ENCODE measurements at places on chromosomes 7 and 10.

DNA sequence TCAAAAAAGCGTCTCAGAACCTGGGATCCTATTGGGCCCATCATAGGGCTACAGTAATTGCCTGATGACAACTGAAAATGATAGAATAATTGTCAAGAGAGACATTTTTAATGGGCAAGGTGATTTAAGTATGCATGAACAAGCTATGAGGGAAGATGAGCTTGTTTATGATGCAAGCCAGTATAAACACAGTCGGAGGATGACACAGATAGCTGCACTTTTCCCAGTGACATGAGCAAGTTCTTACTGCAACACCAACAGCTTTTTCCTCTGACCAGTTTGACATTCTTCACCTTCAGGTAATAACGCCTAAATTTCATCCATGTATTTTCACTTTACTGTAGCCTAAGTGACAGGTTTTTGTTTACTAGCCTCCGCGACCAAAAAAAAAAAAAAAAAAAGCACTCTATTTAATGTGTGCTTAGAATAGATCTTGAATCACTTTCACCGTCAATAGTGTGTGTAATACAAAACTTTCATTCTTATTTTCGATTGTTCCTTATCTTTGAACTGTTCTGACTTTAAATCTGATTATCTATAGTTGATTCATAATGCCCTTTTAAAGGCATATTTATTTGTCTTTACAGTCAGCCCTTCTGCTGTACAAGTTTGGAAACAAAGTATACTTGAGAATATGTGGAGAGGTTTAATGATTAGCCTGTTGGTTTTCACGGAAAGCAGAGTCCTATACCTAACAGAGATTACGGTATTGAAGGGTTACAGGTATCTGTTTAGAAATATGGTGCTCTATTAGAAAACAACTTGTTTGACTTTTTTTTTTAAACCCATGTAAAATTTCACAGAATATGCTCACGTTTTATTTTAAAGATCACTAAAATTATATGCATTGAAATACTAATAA lies 1.7 kb downstream of the FOXP2 start:
- no peak for DNase-seq

DNA sequence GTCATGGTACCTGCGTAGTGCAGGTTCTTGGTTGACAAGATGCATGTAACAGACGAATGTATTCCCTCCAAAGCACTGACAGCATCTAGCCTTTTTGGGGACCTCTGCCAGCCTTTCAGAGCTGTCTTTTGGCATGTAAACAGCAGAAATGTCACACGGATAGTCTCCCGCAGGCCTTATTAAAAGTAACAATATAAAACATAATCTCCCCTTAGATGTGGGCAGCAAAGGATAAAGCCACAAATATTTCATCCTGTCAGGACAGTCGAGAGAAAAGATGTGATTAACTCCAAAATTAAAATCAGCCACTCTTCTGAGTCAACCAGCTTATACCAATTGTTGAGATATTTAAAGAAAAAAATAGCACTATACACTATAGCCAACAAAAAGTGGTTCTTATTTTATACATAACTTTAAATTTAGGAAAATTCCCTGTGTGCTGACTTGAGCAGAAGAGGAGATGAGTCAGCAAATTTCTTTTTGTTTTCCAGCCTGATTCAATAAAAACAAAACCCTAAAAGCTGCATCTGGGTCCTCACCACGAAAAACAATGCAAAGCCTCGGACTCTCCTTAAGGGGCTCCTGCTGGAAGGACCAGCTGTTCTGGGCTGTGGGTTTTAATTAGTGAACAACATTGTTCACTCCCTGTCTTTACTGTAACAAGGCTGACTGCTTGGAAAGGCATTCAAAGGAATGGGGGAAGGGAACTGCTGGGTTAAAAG lies 240.2 kb downstream of the ADAM12 start:
- no peak for DNase-seq

DNA sequence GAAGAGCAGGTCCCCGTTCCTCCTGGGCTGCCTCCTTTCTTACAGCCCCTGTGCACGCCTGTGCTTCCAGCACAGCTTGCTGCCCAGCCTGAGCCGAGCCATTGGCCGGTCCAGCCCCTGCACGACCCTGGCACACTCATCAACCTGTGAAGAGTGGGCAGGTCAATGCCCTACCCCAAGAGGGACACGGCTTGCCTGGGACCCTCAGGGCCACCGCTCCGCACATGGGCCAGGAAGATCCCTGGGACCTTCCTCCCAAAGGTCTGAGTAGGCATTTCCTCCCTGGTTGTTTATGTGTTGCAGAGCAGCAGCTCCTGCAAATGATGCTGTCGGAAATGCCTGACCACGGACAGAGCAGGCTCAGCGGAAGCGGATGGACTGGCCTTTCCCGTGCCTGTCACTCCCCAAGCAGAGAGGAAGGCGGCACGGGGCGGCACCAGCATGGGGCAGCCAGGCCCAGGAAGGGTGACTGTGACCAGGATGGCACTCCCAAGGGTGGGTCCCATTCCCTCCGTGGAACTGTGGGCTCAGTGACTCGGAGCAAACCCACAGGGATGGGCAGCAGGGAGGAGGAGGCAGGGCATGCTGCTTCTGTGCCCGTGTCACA lies 252.5 kb downstream of the TNS3 start:
- no peak for DNase-seq

DNA sequence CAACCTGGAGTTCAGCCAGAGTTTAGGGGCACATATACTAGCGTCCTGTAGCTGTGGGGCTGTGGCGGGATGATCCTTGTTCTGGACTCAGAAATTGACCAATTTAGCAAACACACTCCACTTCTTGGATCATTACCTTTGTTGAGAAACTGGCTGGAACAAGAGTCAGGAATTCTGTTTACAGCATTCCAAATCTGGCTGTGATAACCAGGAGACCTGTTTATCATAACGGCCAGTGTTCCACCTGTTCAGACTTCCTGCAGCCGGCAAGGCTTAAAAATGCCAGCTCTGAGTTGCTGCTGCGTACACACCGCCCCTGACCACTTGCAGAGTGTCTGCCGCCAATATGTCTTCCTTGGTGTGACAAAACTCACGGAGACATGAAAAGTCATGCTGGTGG lies 64.8 kb downstream of the ARMC3 start:
- no peak for DNase-seq

DNA sequence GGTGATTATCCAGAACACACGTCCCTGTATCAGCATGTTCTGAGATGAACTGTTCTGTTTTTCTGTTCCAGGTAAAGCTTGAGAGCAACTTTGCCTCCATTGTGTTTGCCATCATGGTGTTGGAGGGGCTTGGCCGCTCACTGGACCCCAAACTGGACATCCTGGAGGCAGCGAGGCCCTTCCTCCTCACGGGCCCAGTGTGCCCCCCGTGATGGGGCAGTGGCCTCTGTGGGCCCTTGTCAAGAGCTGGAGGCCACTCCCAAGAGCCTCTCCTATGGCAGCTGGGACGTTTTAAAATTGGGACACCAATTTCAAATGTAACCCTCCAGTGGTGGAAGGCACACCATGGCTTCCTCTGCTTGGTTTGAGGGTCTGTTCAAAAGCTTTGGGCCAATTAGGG lies 1.9 kb upstream of the NDUFB2 start:
- DNase-seq: no peak

- DNase-seq: peak; percentile 58
These were observed 298.6 kb downstream of the REEP3 start for GRCh38 chr10:63819753-63820329.

DNA sequence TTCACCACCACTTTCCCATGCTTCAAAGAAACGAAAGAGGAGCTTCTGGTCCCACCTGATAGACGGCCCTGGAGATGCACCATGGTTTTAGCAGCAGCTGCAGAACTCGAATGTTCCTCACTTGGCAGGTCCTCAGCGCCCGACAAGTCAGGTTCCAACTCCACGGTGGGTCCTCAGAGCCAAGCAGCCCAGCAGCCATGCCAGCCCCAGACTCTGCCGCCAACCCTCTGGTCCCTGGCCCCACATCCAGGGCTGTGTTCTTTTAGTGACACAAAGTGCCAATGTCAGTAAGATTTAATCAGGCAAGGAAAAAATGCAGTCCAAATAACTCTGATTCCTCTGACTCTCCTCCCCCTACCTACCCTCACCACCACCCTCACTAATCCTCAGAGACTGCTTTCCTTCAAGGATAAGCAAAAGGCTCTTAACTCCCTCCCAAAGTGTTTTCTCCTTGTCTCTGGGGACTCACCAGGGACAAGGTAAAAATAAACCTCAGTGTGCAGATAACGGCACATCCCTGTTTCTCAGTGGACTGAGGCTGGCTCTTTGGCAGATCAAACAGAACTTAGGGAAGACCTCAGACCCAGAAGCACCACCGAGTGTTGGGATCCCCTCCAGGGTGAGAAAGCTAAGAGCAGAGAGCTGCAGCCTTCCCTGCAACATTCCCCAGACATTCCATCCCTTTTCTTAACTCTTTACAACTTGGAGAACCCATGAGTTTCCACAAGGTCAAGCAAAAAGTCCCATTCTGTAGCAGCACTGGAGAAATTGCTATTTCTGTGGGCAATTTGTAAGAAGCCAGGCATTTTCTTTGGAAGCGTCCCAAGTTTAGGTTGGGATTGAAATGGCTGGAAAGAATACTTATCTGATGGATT lies 358.9 kb downstream of the FRMD4A start:
- DNase-seq: no peak

GRCh38 chr10:122323189-122323588 lies 51.3 kb upstream of the PLEKHA1 start:
- DNase-seq: no peak

DNA sequence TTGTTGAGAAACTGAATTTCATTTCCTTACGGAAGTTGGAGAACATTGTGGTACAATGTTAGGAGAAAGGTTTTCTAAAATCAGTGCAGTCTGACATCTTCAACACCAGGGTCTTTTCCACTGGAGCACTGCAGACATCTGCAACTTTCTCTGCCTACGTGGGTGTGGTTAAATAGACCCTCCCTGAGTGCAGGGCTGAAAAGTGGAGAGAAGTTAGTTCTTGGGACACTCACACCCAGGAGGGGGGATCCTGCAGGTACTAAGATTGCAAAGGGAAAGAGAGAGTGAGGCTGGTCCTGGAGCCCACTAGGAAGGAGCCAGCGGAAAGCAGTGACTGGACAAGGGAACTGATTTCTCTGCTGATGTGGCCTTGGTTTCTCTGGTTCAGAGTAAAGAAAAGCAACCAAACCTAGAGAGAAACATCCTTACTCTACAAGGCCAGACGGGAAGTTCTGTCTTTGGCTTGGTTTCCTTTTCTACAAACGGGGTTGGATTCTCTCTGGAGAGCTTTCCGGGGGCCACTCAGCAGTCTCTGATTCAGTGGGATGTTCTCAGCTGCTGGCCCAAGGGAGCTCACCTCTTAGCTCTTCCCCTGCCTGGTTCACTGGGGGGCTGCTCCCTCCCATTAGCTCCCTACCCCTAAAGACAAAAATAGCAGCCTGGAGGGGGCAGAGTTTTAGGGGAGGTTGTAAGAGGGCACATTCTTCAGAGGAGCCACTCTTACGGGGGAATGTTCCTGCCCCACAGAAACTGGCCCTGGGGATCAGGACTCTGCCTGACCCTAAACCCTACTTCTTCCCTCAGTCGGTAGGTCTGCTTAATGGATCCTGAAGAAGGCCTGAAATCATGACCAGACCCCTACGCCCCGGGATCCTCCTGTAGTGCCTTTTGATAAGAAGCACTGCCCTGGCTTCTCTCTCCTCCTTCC lies 2.7 kb downstream of the UPP1 start:
- no peak for DNase-seq

DNA sequence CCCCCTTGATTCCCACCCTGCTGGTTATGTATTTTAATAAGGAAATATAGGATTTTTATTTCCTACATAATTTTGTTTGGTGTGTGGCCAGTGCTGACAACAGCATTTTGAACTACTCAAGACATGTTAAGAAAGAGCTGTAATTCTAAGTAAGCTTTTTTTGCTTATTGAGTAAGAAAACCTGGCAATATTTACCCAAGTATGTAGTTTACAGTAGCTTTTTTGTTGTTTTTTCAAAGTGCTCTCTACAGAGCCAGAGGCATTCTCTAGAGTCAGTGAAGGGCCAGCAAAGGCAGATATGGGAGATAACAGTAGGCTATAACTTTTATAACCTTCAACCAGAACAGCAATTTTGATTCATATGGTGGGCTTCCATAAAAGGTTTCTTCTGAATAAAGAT lies 63.2 kb upstream of the TMEM168 start:
- no peak for DNase-seq

DNA sequence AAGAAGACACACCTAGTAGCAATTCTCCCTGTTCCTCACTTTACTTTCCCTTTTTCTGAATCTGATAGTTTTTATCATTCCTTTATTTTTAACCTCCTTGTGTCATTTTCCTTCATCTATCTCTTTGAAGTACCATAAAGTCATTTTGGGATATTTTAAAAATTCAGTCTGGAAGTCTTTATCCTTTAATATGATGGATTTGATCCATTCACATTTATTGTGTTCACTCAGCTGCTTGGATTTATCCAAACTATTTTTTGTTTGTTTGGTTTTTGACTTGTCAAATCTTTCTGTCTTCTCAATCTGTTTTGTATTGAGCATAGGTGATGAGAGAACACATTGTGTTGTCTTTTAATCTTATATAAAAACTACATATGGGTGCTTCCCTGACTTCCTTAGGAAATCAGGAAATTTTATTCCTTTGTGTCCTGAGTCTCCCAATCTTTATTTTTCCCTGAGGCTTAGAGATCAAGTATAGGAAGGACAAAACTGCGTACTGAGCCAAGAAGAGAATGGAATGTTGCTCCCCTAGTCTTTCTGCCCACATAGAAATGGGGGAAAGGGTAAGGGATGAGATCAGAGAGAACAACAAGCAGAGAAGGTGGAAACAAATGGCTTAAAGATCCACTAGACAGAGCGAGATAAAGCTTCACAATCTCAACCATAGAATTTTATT lies 132.7 kb upstream of the HABP2 start:
- DNase-seq: no peak

DNA sequence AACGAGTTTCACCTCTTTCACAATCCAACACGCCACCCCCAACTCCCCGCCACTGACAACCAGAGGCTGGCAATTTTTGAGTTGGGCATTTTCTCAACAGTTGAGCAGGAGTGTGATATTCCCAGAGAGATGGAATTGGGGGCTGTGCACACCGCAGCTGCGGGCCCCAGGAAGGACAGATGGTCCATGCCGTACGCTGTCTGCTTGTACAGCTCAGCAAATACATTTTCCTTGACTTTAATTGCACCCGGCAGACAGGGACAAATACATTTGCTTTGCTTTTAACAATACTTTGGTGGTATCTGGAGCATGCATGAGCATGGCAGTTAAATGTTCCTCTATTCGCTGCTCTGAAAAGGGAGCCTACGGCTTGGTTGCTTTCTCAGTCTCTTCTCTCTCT lies 354.2 kb upstream of the DPP6 start:
- no peak for DNase-seq

DNA sequence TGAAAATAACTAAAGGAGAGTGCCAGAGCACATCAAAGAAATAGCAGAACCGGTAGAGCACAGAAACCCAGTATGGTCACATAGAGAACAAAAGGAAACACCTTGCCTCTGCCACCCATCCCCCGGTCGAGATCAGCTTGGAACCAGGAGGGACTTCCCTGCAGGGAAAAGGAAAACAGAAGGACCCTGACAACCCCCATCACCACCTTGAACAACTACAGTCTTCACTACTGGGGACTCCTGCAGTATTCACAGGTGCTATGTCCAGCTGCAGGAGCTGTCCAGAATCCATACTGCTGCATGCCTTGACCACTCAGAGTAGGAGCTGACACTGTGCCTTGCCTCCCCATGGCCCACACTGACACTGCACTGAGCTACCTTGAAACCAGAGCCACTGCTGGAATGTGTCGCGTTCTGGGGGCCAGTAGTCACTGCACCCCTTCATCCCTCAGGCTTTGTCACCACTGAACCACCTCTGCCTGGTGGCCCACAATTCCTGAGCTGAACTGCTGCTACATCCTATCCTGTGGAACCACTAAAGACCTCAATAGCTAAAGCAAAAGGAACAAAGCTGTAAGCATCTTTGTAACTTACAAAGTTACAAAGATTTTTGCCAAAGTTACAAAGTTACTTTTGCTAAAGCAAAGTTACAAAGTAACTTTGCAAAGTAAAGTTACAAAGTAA lies 66.8 kb downstream of the TRIL start:
- no peak for DNase-seq

Data from hematopoietic multipotent progenitor cell treated with erythropoietin and hydrocortisone succinate and interleukin-3 and kit ligand, for 6 days (in vitro differentiated cells).